ENCODE measurements at places on chromosomes 5 and 9.

DNA sequence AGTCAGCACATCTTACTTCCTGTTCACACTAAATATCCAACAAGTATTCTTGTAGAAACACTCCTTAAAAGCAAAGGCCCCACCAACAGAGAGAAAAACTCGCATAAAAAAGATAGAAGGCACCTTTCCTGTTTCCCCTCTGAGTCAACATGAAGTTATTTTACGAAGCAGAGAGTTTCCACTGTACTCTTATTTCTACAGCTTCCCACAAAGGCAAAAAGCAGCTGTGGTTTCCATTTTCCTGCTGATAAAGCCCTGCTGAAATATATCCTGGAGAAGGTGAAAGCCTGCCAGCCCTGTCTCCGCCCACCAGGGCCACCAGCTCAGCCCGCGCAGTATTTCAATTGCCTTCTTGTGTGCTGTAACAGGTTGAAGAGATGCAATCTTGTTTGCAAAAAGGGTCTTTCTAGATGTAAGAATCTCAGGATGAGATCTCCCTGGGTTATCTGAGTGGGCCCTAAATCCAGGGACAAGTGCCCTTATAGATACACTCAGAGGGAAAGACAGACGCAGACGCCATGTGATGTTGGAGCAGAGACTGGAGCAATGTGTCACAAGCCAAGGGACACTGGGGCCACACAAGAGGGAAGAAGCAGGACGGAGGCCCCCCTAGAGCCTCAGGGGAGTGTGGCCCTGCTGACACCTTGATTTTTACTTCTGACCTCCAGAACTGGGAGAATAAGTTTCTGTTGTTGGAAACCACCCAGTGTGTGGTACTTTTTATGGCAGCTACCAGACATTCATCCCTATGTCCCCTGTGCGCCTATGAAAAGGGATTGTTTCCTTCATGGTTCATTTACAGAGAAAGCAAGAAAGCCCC lies 19.9 kb downstream of the SEMA4D start:
- no peak for DNase-seq

DNA sequence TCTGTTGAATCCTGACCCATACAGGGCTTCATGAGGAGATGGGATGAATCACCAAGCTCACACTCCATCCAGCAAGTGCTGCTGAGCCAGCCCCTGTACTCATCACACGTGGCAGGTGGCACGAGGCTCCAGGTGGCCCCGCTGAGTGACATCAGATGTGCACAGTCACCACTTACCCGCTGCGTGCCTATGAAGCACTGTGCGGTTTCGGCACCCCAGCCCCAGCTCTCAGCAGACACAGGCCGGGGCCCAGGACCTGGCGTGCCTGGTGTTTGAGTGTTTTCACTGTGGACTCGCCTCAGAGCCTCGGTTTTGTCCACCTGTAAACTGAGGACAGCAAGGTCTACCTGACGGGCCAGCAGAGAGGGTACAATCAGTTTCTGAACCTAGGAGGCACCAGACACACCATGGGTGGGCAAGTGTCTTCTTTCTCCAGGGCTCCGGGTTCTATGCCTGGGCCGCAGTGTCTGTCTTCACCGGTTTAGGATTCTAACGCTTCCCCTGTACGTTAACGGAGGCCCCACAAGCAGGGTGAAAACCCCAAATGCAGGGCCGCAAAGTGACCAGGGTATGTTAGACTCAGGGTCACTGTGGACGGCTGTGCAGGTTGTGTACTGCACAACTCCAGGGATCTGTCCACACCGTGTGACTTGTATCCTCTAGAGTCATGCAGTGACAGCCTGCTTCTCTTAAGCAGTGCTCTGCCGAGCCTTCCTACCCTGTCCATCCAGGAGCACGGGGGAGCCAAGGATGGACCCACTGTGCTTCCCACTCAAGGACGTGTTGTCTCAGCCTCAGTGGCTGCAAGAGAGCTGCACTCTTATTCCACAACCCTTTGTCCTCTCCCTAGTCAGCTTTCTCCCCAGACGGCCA lies 44.3 kb upstream of the COL5A1 start:
- no peak for DNase-seq

GRCh38 chr5:14662721-14663260 lies 1.7 kb upstream of the OTULIN start:
- DNase-seq = no peak

DNA sequence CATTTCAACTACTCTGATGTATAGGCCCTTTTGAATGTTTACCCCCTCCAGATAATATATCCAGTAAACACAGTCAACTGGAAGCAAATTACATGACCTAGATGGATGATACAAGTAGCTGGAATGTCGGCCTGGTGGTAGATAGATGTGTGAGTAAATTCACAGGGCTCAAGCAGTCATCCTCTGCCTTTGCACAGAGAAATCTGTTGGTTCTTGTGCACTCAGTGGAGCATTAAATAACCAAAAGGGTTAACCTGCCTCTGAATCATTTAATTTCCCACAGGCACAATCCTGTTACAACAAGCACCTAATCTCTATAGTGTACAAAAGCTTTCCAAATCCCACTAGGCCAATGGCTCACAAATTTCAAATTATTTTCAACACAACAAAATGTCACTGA lies 668.3 kb downstream of the DNAH5 start:
- DNase-seq = no peak

- DNase-seq = no peak
These were observed 416.4 kb downstream of the TLE4 start for GRCh38 chr9:79988126-79988525.

DNA sequence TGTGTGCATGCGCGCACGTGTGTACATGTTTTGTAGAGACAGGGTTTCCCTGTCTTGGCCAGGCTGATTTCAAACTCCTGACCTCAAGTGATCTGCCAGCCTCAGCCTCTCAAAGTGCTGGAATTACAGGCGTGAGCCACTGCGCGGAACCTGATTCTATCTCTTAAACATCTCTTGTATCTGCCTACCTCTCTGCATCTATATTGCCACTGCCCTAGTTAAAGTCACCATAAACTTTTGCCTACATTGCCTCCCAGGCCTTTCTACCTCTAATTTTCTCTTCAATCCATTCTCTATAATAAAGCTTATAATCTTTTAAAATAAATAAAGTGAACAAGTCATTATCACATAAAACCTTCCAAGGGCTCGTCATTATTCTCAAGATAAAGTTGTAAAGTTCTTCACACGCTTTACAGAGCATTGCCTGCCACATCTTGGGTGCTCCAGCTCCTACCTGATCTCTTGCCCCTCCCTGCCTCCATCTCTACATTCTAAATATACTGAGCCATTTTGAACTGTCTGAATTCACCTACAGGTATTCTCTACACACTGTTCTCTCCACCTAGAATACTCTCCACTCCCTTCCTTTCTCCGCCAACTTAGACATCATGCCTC lies 15.0 kb downstream of the TRPM6 start:
- no peak for DNase-seq

GRCh38 chr5:14915291-14915952 lies 43.8 kb upstream of the ANKH start:
- DNase-seq = no peak

Measured in DMS153 (cell line).